ENCODE measurements at places on chromosomes 2 and 18.

DNA sequence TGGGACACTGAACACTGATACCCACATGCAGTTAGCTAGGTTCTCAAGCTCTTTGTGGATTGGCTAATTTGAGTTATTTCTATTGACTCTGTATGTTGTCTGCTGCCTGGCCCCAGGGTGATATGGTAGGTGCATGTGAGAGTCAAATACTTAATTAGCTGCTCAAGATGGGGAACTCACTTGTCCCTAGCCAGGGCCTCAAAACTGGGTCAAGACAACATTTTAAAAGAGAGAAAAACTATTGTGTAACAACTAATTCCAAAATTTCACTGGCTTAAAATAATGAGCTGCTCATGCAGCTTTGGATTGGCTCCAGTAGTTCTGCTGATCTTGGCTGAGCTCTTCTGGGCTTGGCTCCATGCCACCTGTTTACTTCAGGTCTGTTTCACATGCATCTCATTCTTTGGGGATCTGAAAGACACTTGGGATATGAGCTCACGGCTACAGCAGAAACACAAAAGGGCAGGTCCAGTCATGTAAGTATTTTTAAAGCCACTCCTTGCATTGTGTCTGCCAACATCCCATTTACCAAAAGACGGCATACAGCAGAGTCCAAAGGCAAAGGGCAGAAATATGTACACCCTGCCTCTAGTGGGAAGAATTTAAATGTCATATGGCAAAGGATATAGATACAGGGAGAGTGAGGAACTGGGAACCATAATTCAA lies 716.8 kb downstream of the SUCLG1 start:
- no peak for DNase-seq

- DNase-seq: no peak
Measured at GRCh38 chr2:221397187-221397586, 174.9 kb downstream of the EPHA4 start.

- DNase-seq: no peak
Measured at GRCh38 chr2:162063899-162064298, 10.1 kb downstream of the DPP4 start.

GRCh38 chr2:73451263-73451972 lies 65.8 kb downstream of the ALMS1 start:
- no peak for DNase-seq

DNA sequence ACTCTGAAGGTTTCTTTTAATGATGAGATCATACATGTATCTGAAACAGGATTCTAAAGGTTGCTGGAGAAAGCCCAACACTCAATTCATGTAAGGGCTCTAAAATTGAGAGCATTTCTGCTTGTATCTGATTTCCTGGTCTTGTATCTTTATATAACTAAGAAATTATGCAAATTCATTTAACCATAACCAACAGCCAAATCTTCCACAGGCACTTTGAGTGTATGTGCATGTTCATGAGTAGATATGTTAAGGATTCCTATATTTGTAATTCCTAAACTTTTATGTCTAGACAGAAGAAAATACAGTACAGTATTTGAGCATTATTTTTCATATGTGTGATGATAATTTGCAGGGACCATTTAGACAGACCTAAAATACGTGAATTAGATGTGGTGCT lies 20.4 kb upstream of the PELI1 start:
- no peak for DNase-seq

Measured in activated naive CD4-positive, alpha-beta T cell (primary cell).